ENCODE measurements at places on chromosomes 2 and 18. TPM values are rescaled to one million over a fixed set of nuclear protein-coding genes. Genes with fewer than 3 reads are reported as not detected.

DNA sequence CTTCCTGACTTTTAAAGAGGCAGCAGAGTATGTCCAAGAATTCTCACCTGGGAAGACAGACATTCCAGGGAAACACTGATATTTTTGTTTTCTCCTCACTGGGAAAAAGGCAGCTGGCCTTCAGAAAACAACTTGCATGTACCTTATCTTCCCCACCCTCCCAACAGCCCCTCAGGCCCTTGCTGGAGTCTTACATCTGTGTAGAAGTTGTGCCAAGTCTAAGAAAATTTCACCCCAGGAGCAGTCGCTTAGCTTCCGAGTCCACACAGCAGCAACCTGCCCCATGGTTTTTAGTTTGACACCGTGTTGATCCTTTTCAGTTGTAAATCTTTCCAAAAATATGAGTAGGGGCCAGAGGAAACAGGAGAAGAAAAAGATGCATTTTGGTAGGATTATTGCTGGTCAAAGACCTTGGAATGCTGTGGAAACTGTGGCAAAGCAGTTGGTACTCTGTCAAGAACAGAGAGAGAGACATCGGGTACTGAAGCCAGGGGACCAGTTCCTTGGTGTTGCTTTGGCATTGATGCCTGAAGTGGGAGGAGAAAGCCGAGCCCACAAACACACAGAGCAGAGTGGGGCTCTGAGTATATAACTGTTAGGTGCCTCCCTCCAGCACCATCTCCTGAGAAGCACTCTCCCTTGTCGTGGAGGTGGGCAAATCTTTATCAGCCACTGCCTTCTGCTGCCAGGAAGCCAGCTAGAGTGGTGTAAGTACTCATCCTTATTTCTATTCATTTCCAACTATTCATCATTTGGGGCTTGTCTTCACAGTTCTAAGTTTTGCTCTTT is at the start of gene SLC14A1:
TSS of gene SLC14A1 (plus strand) at position 615 of the 789 bp plus-strand sequence. CDS start 6,140 bp downstream, outside the sequence.
- H3K27me3 ChIP-seq: no peaks in the 10 kb centered on the region
- DNase-seq: no peak
- H3K36me3 ChIP-seq: no peaks in the 10 kb centered on the region
- no peaks in the 10 kb centered on the region for H3K4me1 ChIP-seq

DNA sequence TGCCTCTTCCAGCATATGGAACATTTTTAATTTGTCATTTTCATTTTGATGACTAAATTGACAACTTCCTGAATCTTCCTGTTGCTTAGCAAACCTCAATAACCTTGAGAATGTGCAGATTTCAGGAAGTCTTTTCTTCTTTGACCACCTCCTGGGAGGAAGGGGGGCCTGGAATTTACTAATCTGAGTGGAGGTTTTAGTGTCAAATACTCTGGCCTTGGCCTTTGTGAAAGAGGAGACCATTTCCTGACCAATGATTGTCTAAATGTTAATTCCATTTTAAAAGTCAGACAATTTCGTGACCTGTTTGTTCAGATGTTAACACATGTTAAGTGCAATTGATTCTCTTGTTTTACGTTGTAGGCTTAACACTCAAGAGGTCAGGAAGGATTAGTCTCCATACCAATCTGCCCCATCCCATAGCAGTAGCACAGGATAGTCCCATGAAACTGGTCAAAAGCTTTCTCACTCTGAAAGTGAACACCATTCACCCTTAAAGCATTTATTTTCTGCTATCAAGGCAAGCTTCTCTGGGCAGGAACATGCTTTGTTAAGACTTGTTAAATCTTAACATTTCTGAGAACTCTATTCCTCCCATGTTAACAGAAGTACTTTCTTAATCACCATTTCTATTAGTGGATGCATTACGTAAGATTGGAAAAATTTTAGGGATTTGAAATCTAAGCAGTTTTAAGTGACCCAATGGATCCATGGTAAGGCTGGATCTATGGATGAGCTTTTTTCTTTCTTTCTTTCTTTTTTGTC is 219.6 kb downstream of the RND3 start:
- no peak overlapping the region for H3K4me3 ChIP-seq
- DNase-seq: no peak
- no peaks in the 10 kb centered on the region for H3K36me3 ChIP-seq
- no peak overlapping the region for H3K27ac ChIP-seq

DNA sequence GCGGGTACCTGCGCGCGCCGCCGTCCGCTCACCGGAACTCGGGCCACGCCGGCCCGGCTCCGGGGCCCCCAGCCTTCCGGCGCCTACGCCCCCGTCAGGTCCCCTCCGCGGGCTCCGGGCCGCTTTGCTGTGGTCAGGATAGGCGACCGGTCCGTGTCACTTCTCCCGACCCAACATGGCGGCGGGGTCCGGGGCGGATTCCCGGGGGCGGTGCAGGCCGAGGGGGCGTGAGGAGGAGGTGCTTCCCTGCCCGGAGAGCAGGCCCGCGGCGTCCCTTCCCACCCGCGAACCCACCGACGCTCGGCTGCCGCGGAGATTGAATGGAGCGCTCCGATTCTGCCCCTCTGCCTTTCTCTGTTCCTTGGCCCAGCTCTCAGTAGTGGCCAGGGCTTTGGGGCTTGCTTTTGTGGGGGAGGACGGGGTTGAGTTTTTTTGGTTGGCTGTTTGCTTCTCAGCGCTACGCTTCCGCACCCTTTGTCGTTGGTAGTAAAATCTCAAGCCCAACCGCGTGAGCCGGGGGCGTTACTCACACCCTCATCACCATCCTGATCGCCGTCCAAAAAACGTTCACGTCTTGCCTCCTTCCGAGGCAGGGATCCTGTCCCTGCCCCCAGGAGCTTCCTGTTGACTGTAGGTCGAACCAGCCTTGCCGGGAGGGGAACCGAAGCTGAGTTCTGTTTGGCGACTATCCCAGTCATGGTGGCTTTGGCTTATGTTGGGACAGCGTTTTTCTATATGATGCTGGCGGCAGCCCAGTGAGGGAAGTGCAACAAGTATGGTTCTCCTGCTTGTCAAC is 532 bp upstream of the YES1 start:
- peaks cover 47% of the 10 kb centered on the region for H3K4me1 ChIP-seq
- no peaks in the 10 kb centered on the region for H3K36me3 ChIP-seq
- peak; percentile 13 for DNase-seq

SH3BP4 gene
- 16.5 TPM for total RNA-seq

GALNT5 gene
- total RNA-seq: 8.8 TPM

- no peaks in the 10 kb centered on the region for H3K27me3 ChIP-seq
- H3K4me1 ChIP-seq: no peaks in the 10 kb centered on the region
- no peak overlapping the region for H3K27ac ChIP-seq
- H3K4me3 ChIP-seq: no peak overlapping the region
- no peak for DNase-seq
- H3K36me3 ChIP-seq: no peaks in the 10 kb centered on the region
Observed at GRCh38 chr18:2360861-2361260, 210.4 kb downstream of the METTL4 start.

CYBRD1 gene
- 176 TPM for total RNA-seq

GRCh38 chr2:218010984-218011652 is 8.3 kb upstream of the TNS1 start:
- DNase-seq: no peak
- no peaks in the 10 kb centered on the region for H3K36me3 ChIP-seq
- H3K4me1 ChIP-seq: peaks cover 68% of the 10 kb centered on the region
- peak overlapping the region; percentile 55 for H3K4me3 ChIP-seq
- no peak overlapping the region for H3K27ac ChIP-seq
- H3K27me3 ChIP-seq: no peaks in the 10 kb centered on the region

CABYR gene
- total RNA-seq: 0.95 TPM
